ENCODE measurements at places on chromosomes 6 and 20.

- DNase-seq, result no peak
Observed at GRCh38 chr20:35600176-35600992, 15.2 kb upstream of the SPAG4 start.

DNA sequence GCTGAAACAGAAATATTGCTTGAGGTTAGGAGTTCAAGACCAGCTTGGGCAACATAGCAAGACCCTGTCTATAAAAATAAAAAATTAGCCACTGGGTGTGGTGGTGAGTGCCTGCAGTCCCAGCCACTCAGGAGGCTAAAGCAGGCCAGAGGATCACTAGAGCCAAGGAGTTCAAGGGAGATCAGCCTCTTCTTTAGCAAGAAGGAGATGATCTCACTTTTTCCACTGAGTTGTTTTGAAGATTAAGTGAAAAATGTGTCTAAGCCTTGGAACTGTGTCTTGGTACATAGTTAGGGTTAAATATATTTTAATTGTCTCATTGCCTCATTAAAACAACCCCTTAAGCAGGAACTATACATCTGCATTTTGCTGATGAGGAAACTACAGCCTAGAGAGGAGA lies 279.0 kb upstream of the ZFP64 start:
- no peak for DNase-seq

- no peak for DNase-seq
Observed at GRCh38 chr6:170231293-170232185, 59.3 kb downstream of the DLL1 start.

DNA sequence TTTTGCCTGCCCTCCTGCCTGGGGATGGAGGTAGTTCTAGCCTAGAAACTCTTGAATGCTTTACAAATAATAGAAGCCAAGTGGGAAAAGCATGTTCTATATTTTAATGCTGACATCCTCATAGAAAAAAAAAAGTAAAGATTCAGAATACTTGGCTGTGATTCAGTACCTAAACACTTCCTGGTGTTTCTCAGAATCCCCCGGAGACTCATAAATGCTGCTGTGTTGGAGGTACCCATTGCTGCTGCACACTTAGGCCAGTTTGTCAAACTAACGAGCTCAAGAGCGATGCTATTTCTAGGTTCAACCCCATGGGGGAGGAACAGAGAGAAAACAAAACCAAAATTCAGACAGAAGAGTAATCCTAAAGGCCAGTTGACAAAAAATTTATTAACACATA lies 38.8 kb upstream of the ZFP64 start:
- no peak for DNase-seq

- DNase-seq, result no peak
Observed at GRCh38 chr20:46324960-46325703, 16.8 kb upstream of the CDH22 start.

GRCh38 chr20:60727425-60727824 lies 524.6 kb upstream of the CDH4 start:
- no peak for DNase-seq

DNA sequence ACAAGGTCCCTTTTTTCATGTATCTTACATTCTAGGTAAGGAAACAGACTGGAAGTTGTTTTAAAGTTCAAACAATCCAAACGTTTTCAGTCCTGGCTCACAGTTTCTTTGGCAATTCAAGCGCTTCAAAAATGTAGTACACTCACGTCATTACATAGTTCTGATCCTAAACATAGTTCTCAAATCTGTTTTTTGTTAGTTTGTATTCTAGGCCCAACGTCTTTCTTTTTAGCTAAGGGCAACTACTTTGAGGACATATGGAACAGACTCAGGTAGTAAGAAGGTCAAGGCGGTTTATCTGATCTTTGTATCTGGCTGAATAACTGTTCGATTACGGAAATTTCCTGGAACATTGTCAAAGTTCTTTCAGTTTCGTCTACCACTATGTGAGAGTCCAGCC lies 36.9 kb upstream of the PLCB4 start:
- DNase-seq, result no peak

GRCh38 chr6:148249160-148249559 lies 93.5 kb upstream of the SASH1 start:
- DNase-seq, result no peak

DNA sequence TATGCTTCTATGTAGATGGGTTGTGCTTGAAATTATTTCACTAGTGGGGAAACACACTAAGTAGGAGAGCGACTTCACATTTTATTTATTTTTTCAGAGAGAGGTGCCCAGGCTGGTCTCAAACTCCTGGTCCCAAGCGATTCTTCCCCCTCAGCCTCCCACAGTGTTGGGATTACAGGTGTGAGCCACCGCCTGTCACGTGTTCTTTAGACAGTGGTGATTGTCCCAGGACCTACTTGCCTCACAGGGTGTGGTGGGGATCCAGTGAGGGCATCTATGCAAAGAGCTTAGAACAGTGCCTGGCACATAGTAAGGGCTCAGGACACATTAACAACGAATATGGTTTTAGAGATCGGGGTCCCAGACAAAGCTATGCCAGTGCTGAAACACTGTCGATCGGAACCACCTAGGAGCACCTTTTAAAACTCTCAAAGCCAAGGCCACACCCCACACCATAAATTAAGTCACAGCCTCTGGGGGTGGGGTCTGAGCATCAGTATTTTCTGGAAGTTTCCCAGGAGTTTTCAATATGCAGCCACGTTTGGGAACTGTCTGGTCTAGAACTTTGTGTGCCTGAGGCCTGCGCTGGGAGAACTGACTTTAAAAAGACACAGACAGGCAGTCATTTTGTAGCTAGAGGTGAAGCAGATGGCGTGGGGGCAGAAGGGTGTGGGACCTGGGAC lies 4.8 kb upstream of the BCAS4 start:
- DNase-seq, result no peak

- no peak for DNase-seq
Observed at GRCh38 chr20:32509639-32510066, 75.5 kb downstream of the NOL4L start.

- DNase-seq, result no peak
Observed at GRCh38 chr6:27669295-27669623, 196.4 kb upstream of the ZNF184 start.

GRCh38 chr6:10144772-10145171 lies 270.1 kb downstream of the TFAP2A start:
- no peak for DNase-seq

DNA sequence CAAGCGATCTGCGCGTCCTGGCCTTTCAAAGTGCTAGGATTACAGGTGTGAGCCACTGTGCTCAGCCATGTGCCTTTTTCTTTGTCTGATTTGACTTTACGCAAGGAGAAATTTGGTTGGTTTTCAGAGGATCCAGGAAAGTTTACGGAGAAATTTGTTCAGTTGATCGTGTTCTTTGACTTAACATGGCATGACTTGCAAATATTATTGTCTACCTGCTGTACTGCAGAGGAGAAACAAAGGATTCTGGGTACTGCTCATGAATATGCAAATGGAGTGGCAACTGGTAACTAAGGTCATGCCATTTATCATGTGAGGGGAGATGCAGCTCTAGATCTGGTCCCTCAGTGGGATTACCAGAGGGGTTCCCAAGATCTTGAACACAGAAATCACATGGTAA lies 68.8 kb upstream of the CHD6 start:
- no peak for DNase-seq

DNA sequence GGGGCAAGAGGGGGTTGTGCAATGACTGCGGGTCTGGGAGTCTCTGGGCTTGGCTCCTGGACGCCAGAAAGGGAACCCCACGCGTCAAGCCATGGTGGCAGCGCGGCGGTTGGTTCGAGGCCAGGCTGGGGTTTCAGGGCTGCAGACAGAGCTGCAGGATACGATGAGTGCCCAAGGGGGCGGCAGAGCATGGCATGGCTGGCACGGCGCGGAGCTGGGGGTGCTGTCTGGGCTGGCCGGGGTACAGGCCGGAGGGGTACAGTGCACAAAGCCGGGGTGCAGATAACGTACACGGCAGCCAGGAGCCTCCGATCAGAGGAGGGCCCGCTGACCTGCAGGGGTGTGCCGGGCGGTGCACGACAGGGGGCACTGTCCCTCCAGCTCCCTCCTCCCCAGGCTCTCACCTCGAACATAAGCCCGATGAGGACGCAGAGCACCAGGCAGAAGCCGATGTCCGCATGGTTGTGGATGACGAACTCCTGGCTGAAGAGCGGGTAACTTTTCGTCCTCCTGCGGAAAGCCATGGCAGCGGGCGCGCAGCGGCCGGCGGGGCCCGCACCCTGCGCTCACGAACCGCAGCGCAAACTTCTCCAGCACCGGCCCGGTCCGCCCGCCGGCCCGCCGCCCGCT lies 353 bp downstream of the TRAM2 start:
- no peak for DNase-seq

DNA sequence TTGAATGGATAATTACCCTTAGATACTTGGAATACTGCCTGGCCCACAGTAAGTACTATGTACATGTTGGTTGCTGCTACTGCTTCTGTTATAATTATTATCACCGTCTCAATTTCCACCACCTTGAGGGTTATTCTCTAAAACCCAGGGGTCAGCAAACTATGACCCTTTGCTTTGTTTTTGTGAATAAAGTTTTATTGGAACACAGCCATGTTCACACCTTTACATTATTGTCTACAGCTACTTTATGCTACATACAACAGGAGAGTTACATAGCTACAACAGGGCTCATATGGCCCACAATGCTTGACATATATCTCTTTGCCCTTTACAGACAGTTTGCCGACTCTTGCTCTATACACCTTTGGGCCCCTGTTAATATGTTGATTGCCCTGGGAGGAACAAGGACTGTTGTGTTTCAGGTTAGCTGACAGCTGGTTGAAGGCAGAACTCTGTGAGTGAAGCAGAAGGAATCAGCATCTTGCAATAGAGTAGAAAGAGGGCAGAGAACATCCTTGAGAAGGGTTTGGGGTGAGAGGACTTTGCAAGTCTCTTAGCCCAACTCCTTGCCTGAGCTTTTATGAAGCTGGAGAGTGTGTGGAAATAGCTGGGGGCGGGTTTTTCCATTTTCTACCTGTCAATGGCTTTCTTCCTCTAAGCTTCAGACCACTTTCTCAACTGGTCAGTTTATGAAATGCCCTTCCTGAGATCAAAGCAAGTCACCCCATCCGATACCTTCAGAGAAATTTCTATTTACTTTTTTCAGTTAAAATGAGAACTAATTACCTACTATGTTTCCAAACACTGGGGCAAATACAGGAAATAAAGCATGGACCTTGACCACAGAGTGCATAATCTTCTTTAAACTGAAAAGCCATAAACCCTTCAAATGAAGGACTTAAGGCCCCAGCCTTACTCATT lies 3.5 kb upstream of the MEP1A start:
- no peak for DNase-seq

- no peak for DNase-seq
Observed at GRCh38 chr20:33836277-33836676, 25.1 kb downstream of the CHMP4B start.

DNA sequence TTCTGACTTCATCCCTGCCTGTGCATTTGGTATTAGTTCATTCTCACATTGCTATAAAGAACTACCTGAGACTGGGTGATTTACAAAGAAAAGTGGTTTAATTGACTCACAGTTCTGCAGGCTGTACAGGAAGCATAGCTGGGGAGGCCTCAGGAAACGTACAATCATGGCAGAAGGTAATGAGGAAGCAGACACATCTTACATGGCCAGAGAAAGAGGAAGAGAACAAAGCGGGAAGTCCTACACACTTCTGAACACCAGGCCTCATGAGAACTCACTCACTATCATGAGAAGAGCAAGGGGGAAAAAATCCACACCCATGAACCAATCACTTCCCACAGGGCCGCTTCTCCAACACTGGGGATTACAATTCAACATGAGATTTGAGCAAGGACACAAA lies 303.9 kb downstream of the CBLN4 start:
- no peak for DNase-seq

DNA sequence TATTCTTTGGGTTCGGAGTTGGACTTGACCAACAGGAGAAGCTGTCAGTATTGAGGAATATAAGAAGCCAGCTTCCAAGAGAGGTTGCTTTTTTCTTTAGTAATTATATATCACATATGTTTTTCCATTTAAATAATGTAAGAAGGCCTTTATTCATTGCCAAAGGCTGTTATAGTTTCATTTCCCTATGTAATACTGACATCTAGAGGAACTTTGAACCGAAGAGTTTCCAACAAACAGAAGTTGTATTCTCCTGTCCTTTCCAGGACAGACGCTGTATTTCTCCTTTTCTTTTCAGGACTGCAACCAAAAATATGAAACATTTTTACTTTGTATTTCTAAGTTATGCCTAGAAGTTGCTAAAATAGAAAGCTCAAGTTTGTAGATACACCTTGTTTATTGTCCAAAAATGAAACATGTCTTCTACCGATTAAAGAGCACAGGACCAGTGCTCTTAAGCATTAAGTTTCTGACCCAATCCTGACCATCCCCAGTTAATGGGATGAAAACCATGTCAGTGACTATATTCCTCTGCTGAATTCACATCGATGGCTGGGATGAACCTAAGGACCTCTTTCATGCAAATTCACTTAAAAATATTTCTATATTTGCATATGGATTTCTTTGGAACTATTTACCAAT lies 55.1 kb downstream of the MYLK4 start:
- DNase-seq, result no peak

- DNase-seq, result no peak
Observed at GRCh38 chr6:105836889-105837288, 249.2 kb upstream of the PRDM1 start.

GRCh38 chr20:54228841-54229240 lies 21.0 kb downstream of the PFDN4 start:
- no peak for DNase-seq

GRCh38 chr20:24459733-24460132 lies 9.7 kb upstream of the SYNDIG1 start:
- no peak for DNase-seq
